ENCODE measurements at places on chromosomes 1 and 21. TPM values are rescaled to one million over a fixed set of nuclear protein-coding genes. Genes with fewer than 3 reads are reported as not detected.

Gene CACHD1
- total RNA-seq, result 1.4 TPM

Gene LCE3D
- total RNA-seq, result not detected

Gene S100A14
- total RNA-seq, result not detected

Gene GJB4
- total RNA-seq, result not detected

Gene FAAH
- total RNA-seq, result 6.2 TPM

Gene RRAGC
- 13.3 TPM for total RNA-seq

Gene KIRREL1
- total RNA-seq, result under 0.01 TPM

Gene ATP1A2
- 0.10 TPM for total RNA-seq

Gene FLG2
- total RNA-seq, result not detected

Gene AJAP1
- total RNA-seq, result under 0.01 TPM

Gene APP
- 69.2 TPM for total RNA-seq

Gene FAM151A
- total RNA-seq, result not detected

Gene ZBTB8B
- not detected for total RNA-seq

Gene CD160
- 9.0 TPM for total RNA-seq

Gene GFI1
- total RNA-seq, result 7.1 TPM

Gene CLDN17
- not detected for total RNA-seq

Gene SPRR2E
- total RNA-seq, result not detected

Gene ERRFI1
- 3.6 TPM for total RNA-seq

Gene PPIAL4G
- 0.21 TPM for total RNA-seq

Gene ESPN
- total RNA-seq, result 0.52 TPM

Gene TRIM45
- 0.21 TPM for total RNA-seq

Gene LIN28A
- not detected for total RNA-seq

Gene SLC45A1
- total RNA-seq, result not detected

Gene FBXO44
- total RNA-seq, result 15.2 TPM

Gene OR2AK2
- total RNA-seq, result 0.10 TPM

Gene ZNF697
- 4.1 TPM for total RNA-seq

Gene FAM163A
- 0.21 TPM for total RNA-seq

Gene XCL2
- total RNA-seq, result 12.7 TPM

Gene ETV3L
- total RNA-seq, result 0.10 TPM

Gene KRTAP12-2
- total RNA-seq, result not detected

Gene EXO5
- 2.9 TPM for total RNA-seq

Gene DNASE2B
- total RNA-seq, result not detected

Gene FYB2
- total RNA-seq, result not detected

Gene SLC44A5
- total RNA-seq, result 0.52 TPM

Gene GPR3
- total RNA-seq, result 0.10 TPM

Gene TNNT2
- total RNA-seq, result 0.10 TPM
